ENCODE measurements at places on chromosomes 13 and 19. TPM values are rescaled to one million over a fixed set of nuclear protein-coding genes. Genes with fewer than 3 reads are reported as not detected.

FKBP8 gene
- 261 TPM for total RNA-seq

GRCh38 chr19:3618144-3618810 is 8.3 kb downstream of the CACTIN start:
- DNase-seq, result no peak

SULT2A1 gene
- 0.27 TPM for total RNA-seq

GRCh38 chr13:47661076-47661475 is 340.0 kb downstream of the SUCLA2 start:
- DNase-seq, result no peak

CCL25 gene
- total RNA-seq, result not detected

GRCh38 chr13:111872475-111873150 is 194.3 kb upstream of the SOX1 start:
- DNase-seq, result no peak

DNA sequence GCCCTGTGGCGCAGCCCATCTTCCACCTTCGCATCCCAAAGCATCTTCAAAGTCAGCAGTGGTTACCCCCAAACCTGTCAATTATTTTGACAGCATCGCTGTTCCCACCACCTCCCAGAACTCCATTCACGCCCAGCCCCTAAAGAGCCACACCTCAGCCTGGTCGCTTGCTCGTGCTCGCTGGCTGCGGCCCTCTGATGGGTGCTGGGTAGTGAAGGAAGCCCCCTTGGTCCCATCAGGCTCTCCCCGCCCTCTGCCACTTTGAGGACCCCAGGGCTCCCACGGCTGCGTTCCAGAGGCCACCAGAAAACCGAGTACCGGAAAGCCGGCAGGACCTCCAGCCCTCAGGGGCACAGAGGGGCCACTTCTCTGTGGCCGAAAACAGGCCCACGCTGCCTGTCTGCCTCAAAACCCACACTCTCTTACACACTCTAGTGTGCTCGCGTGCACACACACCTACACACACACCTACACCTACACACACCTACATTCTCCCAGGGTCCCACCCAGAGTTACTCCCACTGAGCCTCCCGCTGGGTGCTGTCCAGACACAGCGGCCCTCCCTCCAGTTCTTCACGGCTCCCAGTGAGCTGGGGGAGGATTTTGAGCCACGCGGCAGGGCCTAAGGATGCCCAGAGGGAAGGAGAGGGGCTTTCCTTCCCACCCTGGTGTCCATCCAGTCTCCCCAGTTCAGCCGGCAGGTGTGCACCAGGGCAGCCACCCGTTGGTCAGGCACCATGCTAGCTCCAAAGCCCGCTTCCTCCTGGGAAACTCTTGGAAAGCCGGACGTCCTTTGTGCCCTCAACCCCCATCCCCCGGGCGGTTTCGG is 1.9 kb downstream of the VSTM2B start:
- no peak for DNase-seq
